ENCODE measurements at places on chromosomes 3 and 15.
A peak's percentile ranks its signal among the peaks of the same experiment; 100 is the strongest.

DNA sequence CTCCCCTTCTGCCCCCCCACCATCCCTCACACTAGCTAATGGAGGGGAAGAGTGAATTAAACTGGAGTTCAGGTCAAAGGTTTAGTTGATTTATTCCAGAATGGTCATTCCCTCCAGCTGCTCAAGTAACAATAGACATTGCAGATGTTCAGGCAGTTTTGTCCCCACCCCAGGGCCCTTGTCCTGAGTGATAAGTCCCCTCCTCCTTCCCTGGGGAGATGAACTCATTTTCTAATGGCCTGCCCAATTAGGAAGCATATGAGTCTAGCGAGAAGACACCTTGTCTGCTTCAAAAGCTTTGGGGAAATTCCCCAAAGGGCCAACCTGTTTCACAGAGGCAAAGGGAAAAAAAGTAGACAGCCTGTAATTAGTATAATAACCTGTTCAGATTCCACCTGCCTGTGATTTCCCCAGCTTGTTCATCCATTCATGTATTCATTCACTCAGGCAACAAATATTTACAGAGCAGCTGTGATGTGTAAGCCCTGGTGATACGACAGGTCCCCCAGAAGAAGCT, 165.3 kb downstream of the SHQ1 start:
- DNase-seq = no peak

DNA sequence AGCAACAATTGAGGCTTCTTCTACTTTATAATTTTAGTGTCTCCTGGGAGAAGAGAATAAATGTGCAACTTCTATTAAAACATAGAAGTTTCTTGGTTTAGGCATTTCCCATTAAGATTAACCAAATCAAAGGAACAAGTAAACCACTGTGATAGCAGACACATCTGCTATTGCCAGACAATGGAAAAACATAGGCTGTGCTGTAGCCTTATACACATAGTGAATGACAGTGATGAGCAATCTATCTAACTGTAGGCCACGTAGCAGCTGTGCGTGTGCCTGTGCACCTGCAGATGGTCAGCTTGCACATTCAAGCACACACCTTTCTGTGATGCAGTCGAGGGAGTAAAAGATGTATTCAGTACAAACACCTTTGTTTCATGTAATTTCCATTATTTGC, 32.7 kb downstream of the GNB4 start:
- DNase-seq = no peak

- DNase-seq = no peak
Measured at GRCh38 chr15:71654720-71655174, 155.6 kb upstream of the NR2E3 start.

DNA sequence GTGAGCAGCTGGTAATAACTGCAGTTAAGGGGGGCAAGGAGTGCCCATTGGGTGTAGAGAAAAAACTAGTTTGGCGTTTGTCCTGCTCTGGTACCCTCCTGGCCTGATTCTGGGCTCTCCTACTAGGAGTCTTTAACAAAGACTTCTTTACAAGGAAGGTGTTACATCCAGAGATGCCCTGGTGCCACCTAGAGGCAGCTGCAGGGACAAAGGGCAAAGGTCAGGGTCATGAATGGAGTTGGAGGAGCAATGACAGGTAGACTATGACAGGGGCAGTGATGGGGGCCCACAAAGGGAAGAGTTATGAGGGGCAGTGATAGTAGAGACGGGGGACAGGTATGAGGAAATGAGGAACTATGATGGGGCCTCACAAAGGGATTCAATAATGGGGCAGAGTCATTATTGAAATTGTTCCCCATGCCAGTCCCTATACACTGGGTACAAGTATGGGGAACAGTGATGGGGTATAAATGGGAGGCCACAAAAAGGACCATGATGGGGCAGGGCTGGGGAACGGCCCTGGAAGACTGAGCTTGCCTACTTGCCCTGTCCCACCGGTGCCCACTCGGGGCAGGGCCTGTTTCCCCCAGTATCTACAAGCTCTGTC, 7.9 kb downstream of the CCDC71 start:
- peak; percentile 31 for DNase-seq

GRCh38 chr3:32733631-32734229, 48.7 kb downstream of the CNOT10 start:
- no peak for DNase-seq

DNA sequence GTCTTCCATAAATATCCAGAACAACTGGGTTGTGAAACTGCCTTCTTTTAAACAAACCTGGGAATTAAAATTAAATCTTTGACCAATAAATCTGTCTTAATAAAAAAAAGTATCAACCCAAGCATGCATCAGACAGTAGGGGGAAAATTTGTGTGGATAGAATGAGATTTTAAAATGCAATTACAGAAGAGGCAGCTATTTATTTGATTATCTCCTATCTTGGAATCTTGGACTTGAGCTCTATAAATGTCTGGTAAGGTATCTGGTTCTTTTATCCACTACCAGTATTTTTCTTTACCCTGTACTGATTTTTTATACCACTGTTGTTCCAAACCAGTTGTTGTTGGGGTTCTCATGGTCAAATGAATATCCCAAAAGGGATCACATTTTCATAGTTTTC, 157.6 kb upstream of the VEPH1 start:
- no peak for DNase-seq

- DNase-seq = no peak
Measured at GRCh38 chr3:193372783-193373182, 5.8 kb downstream of the ATP13A5 start.

DNA sequence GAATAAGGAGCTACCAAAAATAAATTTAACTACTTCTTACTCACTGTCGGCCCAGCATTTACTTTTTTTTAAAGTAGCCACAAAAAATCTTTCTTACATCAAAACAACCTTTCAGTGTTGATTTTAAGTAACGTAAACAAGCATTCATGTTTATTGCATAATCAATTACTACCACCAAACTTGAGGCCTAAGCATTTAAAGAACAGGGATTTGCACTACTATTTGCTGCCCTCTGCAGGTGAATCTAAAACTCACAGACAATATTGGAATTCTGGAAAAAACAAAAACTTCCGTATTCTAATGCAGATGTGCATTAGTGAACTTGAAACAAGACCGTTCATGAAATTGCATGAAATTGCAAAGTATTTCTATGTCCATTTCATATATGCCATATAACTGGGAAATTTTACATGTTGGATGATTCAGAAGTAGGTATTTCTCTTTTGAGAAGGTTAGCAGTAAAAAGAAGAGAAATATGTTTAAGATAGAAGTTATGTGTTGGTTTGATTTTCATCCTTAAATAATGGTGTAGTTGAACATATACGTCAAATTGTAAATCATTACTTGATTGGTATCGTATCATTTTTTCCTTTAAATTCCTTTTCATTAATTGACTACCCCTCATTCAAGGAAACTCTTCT, 55.6 kb downstream of the CGGBP1 start:
- no peak for DNase-seq

DNA sequence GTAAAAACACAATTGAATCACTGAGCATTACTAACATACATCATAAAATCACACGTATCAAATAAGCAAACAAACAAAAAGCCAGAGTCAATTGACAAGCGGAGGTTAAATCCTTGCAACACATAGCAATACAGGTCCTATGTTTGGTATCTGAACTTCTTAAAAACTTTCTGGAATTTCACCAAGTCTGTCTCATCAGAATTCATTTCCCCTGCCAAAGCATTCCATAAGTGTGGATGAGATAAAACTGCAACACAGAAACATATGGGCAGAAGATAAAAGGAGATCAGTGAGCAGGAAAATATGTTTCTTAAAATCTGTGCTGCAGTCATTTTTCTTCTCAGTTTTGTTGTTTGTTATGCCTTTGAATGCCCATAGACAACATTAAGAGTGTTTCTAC, 1155.5 kb downstream of the TBL1XR1 start:
- no peak for DNase-seq

GRCh38 chr15:82680200-82681102, 29.2 kb downstream of the AP3B2 start:
- DNase-seq = peak; percentile 66

DNA sequence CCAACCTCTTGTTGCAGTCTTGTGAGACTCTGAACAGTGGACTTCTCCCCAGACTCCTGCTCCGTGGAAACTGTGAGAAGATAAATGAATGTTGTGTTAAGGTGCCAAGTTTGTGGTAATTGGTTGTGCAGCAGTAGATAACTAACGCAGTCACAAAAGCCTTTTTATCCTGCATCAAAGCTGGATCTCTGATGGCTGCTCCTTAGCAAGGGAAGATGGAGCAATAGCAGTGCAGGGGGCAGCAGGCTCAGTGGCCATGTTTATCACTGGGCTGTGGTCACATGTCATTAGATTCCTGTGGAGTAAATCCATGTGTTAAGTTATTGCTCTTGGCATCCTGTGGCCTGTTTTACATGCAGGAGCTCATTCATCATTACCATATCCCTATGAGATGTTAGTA, 13.5 kb downstream of the CMTM7 start:
- DNase-seq = no peak

GRCh38 chr3:107993771-107994170, 97.1 kb downstream of the CD47 start:
- no peak for DNase-seq

DNA sequence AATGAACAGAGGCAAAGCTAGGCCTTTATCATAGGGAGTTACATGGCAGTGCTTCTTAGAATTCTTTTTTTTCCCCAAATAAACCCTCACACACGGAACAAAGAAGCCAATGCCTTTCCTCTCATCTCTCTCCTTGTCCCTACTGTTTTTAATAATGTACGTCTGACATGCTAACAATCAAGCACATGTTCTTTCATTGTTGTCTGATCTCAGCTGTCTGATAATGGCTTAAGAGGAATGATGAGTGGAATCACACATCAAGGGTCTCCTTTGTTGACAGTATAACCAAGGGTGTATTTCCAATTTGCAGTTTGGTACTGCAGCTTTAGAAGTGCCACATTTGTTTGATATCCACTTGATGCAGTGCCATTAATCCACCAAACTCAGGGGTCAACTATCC, 34.8 kb upstream of the EPHA3 start:
- DNase-seq = no peak

- no peak for DNase-seq
Measured at GRCh38 chr3:61777483-61777882, 216.1 kb downstream of the PTPRG start.

DNA sequence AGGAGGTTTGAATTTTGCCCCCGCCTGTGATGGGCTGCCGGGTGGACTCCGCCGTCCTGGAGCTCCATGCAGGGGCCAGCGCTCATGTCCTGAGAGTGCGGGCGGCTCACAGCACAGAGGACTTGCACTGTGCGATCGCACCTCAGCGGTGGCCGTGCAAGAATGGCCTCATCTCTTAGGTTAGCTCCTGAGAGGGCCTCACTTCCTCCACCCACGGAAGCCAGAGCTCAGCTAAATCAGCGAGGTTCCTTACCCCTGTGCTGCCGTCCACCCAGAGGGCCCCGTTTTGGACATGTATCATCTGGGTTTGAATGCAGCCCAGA, 72.0 kb upstream of the PCSK6 start:
- DNase-seq = no peak

GRCh38 chr15:63405683-63406390, 24.2 kb upstream of the CA12 start:
- no peak for DNase-seq

DNA sequence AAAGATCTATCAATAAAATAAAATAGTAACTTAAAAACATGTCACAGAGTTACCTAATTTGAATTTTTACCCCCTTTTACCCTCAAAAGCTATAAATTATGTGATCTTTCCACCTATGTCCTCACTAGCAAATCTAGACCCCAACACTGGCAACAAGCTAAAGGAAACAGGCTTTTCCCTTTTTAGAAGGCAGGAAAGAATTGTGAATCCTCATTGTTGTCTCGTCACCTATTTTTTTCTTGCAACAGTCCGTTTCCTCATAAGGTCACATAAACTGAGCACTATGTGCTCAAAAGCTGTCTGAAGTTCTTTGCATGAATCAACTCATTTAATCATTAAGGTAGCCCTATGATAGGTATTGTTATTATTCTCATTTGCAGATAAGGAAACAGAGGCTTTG, 34.6 kb upstream of the DAZL start:
- no peak for DNase-seq

GRCh38 chr3:196181127-196181546, 30.1 kb downstream of the ZDHHC19 start:
- no peak for DNase-seq

DNA sequence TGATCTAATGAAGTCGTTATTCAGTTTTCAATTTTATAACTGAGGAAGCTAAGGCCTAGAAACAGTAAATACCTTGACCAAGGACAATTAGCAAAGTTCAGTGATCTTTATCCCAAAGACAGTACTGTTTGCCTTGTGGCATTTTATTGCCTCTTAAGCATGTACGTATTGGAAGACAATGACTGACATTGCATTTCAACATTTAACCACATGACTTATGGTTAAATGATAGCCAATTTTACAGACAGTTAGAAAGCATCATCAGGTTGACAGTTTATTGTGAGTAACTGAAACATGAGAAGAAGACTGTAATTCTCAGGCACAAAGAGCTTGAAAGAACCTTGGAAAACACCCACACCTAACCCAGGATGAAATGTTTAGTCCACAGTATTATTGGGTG, 390.8 kb upstream of the ZNF385D start:
- no peak for DNase-seq

- DNase-seq = no peak
Measured at GRCh38 chr3:75171630-75172230, 492.4 kb upstream of the FRG2C start.

GRCh38 chr15:33374226-33374914, 63.6 kb downstream of the RYR3 start:
- no peak for DNase-seq

- no peak for DNase-seq
Measured at GRCh38 chr3:74489050-74489792, 125.2 kb downstream of the CNTN3 start.

GRCh38 chr3:48157950-48158376, 30.3 kb downstream of the CDC25A start:
- DNase-seq = peak; percentile 4

- no peak for DNase-seq
Measured at GRCh38 chr3:186566772-186567071, 417 bp downstream of the TBCCD1 start.

- DNase-seq = no peak
Measured at GRCh38 chr3:19347671-19348070, 199.4 kb downstream of the KCNH8 start.

DNA sequence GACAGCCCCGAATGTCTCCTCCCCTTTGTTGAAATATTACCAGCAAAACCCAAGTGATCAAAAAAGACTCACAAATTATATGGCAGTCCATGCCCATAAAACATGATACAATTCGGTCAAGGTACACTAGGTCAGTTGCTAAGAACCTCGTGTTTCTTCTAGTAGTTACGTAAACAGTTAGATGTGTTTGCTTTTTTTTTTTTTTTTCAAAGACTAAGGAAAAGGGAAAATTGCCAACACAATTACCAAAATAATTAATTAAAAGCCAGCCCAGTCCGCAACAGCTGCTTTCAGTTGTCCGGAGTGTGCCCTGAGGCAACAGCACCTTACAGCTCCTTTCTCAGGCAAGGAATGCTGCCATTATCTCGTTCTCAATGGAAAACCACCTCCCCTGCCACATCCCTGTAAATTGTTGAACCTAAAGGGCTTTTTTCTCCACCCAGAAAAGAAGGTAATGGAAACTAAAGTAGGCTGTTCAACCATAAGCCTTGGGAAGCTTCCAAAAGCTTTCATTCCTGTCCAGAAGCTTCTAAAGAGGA, 129.2 kb upstream of the TSC22D2 start:
- no peak for DNase-seq

Measured in stimulated activated CD4-positive, alpha-beta T cell treated with anti-CD3 and anti-CD28 coated beads, Interleukin-15, amount 100 ng/mL, for 1 hour (primary cell).